NCI-H1048 (cell line): ENCODE measurements at places on chromosomes 16 and 17.

- no peak for DNase-seq
Observed at GRCh38 chr17:51443646-51444045, 183.3 kb downstream of the UTP18 start.

DNA sequence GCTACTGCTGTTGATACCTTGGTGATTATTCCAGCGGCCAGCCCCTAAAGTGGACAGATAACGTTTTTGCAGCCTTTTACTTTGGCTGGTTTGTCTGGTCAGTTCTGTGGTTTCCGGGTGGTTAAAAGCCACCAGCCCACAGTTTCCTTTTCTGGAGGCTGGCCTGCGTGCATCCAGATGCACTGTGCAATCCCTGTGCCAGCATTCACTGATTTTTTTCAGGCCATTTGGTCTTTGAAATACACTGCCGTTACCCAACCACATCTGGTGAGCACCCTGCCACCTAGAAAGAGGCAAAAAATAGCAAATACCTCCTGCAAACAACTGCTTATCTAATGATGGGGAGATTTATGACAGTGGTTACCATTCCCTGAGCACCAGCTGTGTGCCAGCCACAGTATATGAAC, 797 bp downstream of the NUDT7 start:
- DNase-seq, result no peak

DNA sequence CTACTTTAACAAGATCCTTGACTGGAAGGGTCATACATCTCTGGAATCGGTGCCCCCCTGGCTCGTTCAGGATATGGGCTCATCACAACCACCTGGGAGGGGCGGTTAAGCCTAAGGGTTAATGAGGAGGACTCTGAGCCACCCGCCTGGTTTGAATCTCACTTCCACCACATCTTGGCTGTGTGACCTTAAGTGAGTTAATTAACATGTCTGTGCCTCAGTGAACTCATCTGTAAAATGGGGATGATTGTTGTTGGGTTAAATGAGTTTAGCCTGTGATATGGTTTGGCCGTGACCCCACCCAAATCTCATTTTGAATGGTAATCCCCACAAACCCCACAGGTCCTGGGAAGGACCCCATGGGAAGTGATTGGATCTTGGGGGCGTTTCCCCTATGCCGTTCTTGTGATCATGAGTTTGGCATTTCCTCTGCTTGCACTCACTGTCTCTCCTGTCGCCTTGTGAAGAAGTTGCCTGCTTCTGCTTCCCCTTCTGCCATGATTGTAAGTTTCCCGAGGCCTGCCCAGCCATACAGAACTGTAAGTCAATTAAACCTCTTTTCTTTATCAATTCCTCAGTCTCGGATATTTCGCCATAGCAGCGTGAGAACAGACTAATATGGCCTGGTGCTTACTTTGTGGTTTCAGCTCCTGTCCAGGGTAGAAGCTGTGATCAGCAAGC, 214.0 kb upstream of the CIBAR2 start:
- no peak for DNase-seq

DNA sequence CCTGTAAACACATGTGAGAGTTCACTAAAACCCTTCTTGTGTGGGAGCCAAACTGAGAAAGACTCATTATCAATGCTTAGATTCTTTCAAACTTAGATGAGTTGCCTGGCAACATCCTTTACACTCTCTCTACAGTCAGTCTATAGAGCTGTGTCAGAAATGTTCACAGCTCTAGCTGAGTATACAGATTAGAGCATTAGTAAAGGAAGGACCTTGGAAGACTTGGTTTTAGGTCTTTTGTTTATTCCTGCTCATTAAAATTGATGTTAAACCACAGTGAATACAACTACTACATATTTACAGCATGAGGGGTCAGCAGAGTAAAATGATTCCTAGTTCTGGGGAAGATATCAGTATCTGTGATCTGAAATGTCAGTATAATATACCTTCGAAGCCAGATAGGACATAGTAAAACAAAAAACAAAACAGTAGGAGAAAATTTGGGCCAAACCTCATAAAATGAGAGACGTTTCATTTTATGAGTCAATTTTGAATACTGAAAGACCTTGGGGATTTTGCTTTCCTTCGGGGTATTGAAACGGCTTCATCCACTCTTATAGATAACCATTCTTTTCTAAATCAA, 186.0 kb downstream of the TANC2 start:
- DNase-seq, result no peak

- DNase-seq, result no peak
Observed at GRCh38 chr17:35314415-35315216, 58.8 kb downstream of the SLFN11 start.

DNA sequence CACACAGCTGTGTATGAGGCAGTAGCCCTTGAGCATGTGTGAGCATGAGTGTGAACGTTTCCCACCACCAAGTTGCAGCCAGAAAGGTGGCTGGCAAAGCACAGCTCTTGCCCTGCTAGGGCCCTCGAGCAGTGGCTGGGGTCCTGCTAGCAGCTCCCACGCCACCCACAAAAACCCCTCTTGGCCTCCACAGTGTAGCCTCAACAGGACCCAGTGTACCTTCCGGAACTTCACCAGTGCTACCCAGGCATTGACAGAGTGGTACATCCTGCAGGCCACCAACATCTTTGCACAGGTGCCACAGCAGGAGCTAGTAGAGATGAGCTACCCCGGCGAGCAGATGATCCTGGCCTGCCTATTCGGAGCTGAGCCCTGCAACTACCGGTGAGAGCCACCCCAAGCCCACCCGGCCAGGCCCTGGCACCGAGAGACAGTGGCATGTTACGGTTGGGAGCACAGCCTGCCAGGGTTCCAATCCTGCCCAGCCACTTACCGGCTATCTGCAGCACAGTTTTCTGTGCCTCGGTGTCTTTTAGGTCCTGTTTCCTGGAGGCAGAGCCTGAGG, 53.1 kb downstream of the SCNN1B start:
- no peak for DNase-seq
